NCI-H1048 (cell line): ENCODE measurements at places on chromosomes 16 and 17.

GRCh38 chr16:25006504-25007056 lies 8.6 kb downstream of the ARHGAP17 start:
- DNase-seq = no peak

- no peak for DNase-seq
Measured at GRCh38 chr17:65627891-65628643, 66.6 kb upstream of the AXIN2 start.

GRCh38 chr17:4175921-4176807 lies 33.2 kb downstream of the CYB5D2 start:
- DNase-seq = no peak

GRCh38 chr16:70402916-70403659 lies 35.8 kb downstream of the ST3GAL2 start:
- no peak for DNase-seq

GRCh38 chr16:82300374-82300951 lies 130.4 kb upstream of the MPHOSPH6 start:
- no peak for DNase-seq

DNA sequence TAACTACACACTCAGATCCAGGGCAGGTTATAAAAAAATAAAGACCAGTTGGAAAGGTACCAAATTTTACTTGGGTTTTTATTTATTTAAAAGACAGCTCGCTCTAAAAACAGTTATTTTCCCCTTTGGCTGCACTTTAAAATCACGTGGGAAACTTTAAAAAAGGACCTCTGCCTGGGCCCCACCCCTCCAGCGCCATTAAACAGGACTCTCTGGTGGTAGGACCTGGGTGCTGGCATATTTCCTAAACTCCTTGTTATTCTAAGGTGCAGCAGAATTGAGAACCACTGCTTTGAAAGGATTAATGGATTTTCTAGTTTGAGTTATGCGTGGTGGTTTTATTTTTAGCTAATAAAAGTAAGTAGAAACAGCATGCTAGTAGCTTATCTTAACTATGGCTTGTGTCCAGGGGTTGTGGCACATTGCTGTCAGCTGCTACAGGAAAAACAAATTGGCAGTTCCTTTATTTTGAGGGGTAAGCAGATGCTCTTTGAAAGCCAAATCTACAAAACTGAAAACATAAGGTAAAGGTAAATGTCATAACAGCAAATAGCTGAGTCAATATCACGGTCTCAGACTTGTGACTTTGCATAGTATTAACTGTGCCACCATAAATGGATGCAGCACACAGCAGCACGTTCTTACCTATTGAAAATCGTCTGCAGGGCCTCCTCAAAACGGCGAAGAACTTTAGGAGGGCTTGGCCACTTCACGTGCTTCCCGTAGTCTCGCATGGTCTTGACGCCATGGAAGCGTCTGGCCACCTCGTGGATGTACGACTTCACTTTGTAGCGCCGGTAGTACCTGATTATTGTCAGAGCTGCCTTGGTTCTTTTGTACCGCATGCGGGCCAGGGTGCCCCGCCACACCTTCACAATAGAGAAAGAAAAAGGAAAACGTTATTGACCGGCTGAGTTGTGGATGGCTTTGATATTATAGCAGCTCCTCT lies 172.0 kb downstream of the CDK5R1 start:
- DNase-seq = no peak

GRCh38 chr16:51473091-51473490 lies 322.0 kb upstream of the SALL1 start:
- no peak for DNase-seq

GRCh38 chr17:67716405-67716798 lies 1.3 kb upstream of the NOL11 start:
- DNase-seq = no peak
